Thoracic aorta (tissue), 2 donors: ENCODE measurements at places on chromosomes 1 and 21. TPM values are rescaled to one million over a fixed set of nuclear protein-coding genes. Genes with fewer than 3 reads are reported as not detected.
A peak's percentile ranks its signal among the peaks of the same experiment; 100 is the strongest.

Gene TTC22
- 0.63 TPM for total RNA-seq

Gene LMO4
- 31.5 TPM for total RNA-seq

- no peaks in the 10 kb centered on the region for H3K36me3 ChIP-seq
- H3K27ac ChIP-seq: no peak overlapping the region
- H3K4me3 ChIP-seq: no peak overlapping the region
Observed at GRCh38 chr1:172845371-172845770, 186.5 kb downstream of the FASLG start.

GRCh38 chr1:96416701-96417444, 304.7 kb upstream of the PTBP2 start:
- H3K27ac ChIP-seq: peak overlapping the region; percentile 45
- no peaks in the 10 kb centered on the region for H3K36me3 ChIP-seq
- peaks cover 20% of the 10 kb centered on the region for H3K4me1 ChIP-seq

DNA sequence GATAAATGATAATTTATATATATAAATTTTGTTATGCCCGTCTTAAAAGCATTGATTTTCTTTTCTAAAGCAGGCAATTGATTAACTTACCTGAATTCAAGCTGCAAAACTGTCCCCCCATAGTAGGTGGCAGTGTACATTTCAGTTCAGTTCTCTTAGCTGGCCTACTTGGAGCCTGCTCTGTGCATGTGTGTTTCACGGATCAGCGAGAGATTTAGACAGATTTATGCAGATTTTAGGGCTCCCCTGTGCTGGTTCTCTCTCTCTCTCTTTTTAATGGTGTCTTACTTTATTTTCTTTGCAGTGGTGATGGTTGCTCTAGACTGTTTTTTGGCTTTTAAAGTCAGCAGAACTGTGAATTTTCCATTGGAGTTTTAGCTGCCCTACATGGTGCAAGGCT, 30.7 kb downstream of the CLIC4 start:
- H3K27ac ChIP-seq: peak overlapping the region; percentile 2
- peaks cover 85% of the 10 kb centered on the region for H3K4me1 ChIP-seq
- H3K4me3 ChIP-seq: peak overlapping the region; percentile 9
- DNase-seq: no peak
- no peaks in the 10 kb centered on the region for H3K27me3 ChIP-seq
